ENCODE measurements at places on chromosomes 4 and X.

DNA sequence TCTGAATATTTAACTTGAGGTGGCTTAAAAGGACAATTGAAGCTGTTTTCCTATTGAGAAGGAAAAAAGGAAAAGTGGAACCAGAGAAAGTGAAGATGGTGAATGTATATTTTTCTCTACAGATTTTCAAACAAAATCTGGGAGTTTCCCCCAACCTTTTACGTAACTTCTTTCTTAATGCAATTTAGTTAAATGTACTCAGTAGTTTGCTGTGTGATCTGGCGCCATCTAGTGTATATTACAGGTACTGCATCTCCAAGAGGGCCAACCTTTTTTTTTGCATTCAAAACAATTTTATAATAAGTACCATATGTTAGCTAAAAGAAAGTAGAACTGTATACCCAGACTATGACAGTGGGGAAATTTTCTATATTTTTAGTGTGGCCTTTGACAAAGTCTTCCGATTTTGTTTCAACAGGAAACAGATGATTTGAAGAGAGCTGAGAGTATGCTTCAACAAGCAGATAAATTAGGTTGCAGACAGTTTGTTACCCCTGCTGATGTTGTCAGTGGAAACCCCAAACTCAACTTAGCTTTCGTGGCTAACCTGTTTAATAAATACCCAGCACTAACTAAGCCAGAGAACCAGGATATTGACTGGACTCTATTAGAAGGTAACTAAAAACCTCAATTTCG is 82.0 kb downstream of the PLS3 start:
- no peak for DNase-seq

DNA sequence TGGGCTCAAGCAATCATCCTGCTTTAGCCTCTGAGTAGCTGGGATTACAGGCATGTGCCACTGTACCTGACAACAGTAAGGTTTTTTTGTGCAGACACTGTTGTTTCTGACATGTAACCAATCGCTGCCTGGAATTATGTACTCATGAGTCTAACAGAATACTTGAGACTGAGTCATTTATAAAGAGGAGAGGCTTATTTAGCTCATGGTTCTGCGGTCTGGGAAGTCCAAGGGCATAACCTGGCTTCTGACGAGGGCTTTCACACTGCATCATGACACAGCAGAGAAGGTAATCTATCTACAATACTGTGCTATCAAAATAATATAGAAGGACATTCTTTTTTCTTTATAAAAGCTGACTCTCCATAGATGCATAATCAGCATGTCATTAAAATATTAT is 115.5 kb upstream of the STOX2 start:
- no peak for DNase-seq

DNA sequence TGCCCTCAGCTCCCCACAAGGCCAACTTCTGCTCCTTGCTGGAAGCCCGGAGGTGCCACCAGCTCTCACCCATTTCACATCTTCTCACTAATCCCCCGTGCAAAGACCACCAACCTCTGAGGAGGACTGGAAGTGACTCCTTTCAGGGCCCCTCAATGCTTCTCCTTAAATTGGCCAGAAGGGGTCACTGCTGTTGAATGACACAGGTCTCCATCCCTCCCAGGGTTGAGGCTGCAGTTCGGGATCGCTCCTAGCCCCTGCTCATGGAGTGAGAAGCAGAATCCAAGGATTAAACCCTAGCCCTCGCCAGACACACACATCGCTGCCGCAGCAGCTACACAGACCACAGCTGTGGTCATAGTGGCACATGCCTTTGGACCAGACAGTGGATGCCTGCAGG is 279.5 kb upstream of the TAPT1 start:
- no peak for DNase-seq

DNA sequence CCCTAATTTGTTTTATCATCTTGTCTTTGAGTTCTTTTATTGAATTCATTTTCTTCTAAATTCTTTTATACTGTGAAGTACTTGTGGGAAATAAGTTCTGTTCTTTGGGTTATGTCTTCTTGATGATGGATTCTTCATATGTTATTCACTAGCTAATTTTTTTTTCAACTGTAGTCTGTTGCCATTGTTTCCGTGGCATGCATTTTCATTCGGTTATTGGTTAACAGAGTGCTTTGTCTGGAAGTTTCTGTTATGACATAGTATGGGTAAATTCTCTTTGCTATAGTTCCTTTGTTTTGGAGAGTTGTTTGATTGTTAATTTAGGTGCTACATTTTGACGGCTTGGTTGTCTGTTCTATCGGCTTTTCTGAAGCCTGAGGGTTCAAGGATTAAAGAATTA is 184.9 kb upstream of the AADAT start:
- no peak for DNase-seq

GRCh38 chr4:136554033-136554432 is 978.3 kb downstream of the PCDH18 start:
- no peak for DNase-seq

- DNase-seq: no peak
Measured at GRCh38 chrX:13430136-13430827, 110.4 kb upstream of the ATXN3L start.

- DNase-seq: no peak
Measured at GRCh38 chr4:37650481-37650880, 35.7 kb downstream of the RELL1 start.

DNA sequence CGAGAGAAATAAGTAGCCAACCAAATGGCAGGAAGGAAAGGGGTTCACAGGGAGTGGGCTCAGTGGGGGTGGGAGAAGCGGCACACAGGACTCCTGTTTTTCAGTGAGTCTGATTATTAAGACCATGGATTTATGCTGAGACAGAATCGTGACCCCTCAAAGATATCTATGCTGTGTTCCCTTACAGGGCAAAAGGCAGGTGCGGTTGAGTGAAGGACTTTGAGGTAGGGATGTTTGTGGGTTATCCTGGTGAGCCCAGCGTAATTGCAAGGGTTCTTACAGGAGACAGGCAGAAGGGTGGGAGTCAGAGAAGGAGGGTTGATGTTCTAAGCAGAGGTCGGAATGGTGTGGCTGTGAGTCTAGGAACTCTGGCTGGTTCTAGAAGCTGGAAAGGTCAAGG is 73.0 kb downstream of the EVC start:
- no peak for DNase-seq

- DNase-seq: no peak
Measured at GRCh38 chr4:90875791-90876190, 748.6 kb downstream of the CCSER1 start.

GRCh38 chrX:41923978-41924683 is 777 bp upstream of the CASK start:
- no peak for DNase-seq

GRCh38 chr4:163562496-163562895 is 68.0 kb downstream of the TMA16 start:
- DNase-seq: no peak

DNA sequence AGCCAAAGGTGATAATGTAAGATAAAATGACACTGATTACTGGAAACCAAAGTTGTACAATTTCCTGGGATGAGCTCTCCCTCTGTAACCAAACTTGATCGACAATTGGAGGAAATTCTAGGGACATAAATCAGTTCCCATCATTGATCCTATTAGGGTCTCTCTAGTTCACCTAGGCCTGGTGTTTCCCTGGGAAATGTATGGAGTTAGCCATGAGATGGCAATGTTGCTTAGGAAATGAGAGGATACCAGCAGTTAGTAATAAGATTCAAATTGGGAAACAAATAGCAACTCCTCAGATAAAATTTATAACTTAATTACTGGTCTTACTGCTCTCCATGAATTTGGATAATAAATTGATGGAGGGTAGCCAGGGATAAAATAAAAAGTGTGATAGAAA is 52.2 kb downstream of the SPATA18 start:
- no peak for DNase-seq

DNA sequence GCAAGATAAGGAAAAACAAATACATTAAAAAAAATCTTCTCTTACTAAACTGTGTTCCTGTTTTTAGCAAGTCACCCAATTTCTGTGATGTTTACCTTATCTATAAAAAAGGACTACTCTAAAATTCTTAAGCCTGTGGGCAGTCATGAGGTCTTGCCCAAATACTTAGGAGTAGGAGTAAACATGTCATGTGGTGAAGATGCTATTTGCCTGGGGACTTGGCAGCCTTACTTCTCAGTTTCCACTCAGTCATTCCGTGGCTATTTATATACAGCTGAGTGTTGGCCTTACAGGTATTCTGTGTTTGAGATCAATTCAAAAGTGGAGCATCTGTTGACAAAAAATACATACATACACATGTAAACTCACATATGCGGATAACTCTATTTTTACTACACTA is 89.9 kb upstream of the TLR2 start:
- no peak for DNase-seq

DNA sequence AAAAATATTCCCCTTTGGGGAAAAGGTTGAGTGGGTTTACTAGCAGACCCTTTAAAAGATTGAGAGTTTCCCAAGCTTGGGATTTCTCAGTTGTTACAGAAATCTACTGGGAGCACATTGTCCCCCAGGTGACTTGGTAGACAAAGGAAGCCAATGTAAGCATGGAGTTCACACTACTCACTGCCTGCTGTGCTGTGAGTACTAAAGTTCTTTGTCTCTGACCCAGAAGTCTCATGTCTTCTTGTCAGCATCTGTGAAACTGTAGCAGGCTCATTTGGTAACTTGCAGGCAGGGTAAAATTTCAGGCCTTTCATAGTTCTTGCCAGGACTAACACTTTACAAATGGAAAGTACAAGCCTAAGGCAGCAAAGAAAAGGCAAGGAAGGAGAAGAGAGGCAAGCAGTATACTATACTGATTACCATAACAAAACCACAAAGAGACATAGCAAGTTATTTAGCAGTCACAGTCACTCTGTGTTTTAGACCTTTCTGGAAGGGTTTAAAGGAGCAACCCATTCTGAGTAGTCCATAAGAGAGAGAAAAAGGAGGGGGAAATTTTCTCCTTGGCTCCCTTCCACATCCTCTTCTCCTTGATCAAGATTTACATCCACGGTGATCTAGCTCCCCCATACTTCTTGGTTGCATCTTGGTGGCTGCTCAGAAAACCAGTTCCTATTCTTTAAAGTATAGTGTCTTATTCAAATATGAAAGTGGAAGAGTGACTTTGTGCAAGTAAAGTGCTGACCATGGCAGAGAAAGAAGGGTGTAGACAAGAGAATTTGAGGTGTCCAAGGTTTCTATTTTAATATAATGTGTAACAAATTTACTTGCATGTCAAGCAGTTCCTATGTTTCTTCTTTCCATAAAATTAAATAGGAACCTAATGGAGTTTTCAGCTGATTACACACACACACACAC is 160.0 kb upstream of the PDE5A start:
- no peak for DNase-seq

GRCh38 chr4:94561249-94562024 is 109.7 kb downstream of the PDLIM5 start:
- no peak for DNase-seq

DNA sequence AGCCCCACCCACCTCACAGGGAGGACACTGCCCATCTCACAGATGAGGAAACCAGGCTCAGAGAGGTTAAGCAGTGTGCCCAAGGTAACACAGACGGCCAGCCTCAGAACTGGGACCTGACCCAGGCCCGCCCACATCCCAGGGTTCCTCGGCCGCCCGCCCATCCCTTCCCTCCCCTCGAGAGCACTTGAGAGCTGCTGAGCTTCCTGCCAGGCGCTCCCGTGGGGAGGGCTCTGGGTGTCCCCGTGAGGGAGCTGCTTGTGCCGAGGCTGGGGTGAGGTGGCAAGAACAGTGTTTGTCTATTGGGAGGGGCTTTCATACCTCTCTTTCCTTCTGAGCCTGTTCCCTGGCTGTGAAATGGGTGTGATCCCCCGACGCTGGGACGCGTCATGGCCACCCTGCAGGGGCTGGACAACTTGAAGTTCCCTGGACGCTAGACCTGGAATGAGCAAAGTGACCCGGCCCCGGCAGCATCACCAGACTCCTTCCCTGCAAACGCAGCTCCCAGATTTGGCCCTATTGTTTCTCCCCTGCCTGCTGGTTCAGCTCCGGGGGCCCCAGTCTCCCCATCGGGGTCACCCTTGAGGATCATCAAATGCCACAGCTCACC is 204.9 kb downstream of the AFAP1 start:
- no peak for DNase-seq

- DNase-seq: no peak
Measured at GRCh38 chrX:135170877-135171519, at the start of gene CT55. Gene CT55 (minus strand): TSS chrX:135171398. CDS start chrX:135171171, 227 bp downstream.

DNA sequence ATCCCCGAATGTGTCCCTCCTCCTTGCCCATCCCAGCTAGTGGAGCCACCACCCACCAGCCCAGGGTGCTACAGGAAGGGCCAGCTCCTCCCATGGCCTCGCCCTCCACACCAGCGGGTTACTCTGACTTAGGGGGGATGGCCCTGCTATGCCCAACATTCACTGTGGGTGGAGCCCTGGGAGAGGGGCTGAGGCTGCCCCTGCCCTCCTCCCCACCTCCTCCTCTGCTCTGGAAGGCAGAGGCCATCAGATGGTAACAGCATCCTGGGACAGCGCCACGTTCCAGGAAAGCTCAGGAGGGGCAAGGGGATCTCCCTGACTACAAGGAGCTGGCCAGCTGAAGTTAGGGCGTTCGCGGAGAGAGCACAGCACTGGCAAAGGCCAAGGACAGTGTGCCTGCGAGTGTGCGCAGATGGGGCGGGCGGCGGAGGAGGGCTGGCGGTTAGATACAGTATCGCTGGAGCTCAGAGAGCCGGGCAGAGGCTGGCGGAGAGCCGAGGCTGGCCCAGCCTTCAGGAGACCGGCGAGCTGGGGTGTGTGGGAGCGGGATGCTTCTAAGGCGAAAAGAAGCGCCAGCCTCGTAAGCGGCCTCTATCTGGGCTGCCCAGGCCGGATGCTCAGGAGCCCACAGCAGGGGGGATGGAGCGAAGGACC is 1.5 kb downstream of the JAKMIP1 start:
- no peak for DNase-seq

GRCh38 chr4:148214529-148215166 is 227.6 kb downstream of the NR3C2 start:
- peak; percentile 9 for DNase-seq

DNA sequence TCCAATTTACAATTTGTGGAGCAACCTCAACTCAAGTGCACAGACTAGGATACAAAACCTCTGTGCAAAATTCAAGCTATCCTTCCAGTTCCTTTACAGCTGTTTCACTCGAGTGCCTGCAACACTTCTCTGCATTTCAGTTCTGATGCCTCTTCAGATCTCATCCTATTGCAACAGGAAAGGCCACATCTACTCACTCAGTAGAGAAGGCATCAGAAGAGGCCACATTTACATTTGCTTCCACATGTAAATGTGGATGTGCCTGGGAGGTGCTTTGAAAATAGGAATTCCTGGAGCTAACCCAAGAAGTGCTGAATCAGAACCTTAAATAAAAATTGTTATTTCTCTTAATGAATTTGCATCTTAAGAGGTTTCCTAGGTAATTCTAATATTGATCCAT is 45.8 kb upstream of the SERTM2 start:
- no peak for DNase-seq

DNA sequence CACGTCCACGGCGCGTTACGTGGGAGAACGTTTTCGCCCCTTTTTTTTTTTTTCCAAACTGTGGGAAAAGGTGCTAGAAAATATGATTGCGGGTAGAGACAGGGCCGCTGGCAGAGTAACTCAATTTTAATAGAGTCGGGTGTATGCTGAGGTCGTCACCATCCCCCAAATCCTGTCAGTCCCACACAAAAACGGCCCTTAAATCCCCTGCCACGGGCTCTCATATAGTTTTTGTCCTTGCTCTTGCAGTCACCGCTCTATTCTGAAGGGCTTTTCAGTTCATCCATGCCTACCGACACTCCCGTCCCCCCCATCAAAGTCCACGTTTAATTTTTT is 796 bp upstream of the MED14 start:
- DNase-seq: no peak
